ENCODE measurements at places on chromosomes 7 and 10.
A peak's percentile ranks its signal among the peaks of the same experiment; 100 is the strongest.

DNA sequence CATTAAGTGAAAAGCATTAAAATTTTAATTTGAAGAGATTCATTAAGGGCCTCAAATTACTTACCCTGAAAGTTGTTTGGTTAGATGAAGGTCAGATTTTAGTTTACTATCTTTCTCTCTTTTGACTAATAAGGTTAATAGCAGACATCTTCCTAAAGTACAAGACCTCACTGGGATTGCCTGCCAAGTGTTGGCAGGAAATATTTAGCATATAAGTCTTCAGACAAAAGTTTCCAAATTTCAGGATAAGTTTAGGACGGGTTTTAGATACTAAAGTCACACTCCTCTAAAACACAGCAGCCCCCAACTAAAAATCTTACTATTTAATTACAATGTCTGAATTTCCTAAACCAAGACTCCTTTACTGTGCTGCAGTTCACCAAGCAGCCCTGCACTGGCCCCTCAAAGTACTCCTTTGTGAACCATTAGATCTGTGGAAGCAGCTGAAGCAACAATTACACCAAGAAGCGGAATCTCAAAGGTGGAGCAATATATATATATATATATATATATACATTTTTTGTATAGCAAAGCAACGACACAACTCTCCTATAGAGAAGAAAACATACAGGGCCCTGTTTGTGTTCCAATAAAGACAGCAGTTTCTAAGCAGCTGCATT lies 91.2 kb upstream of the KCNIP2 start:
- DNase-seq, result no peak

DNA sequence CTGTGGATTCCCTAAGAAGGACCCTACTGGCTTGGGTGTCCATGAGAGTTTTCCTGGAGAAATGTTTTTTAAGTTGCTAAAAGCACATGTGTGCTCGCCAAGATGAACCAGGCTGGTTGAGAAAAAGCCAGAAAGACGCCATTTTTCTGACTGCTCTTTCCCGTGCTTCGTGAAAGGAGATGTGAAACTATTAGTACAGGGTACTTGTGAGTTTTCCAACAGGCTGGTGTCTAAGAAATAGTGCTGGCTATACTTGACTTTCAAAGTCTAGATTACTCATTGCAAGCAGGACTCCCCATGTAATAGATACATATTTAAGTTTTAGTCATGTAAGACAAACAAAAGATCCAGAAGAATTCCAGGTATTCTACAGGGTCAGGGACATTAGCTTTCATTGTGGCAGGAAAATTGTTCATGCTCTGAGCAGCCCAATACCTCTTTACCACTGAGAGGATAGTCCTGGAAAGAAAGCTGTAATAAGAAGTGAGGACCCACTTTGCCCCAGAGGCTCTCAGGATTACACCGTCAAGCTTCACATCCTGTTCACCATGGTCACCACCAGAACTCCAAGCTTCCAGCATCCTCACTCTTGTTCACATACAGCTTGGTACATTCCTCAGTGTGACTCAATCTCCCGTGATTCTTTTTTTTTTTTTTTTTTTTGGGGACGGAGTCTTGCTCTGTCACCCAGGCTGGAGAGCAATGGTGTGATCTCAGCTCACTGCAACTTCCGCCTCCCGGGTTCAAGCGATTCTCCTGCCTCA lies 43.8 kb upstream of the ICA1 start:
- DNase-seq, result no peak

DNA sequence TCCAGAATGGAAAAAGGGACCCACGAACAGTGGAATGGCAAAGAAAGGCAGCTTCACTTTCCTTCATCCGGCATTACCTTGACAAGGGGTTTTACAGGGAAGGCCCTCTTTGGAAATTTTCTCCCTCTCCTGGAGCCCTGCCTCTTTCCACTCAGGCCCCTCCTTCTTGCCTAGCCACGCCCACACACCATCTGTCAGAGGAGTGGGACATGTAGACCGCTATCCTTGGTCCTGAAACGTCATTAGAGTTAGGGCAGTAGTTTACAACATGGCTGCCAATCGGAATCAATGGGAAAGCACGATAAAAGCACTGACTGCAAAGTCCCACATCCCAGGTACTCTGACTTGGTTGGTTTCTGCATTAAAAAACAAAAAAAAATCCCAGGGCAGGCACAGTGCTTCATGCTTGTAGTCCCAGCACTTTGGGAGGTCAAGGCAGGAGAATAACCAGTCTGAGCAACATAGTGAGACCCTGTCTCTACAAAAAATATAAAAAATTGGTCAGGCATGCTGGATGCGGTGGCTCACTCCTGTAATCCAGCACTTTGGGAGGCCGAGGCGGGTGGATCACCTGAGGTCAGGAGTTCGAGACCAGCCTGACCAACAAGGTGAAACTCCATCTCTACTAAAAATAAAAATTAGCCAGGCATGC lies 96.4 kb downstream of the MARCHF5 start:
- DNase-seq, result peak; percentile 83

GRCh38 chr7:151115121-151115835 lies 29.0 kb downstream of the AGAP3 start:
- DNase-seq, result peak; percentile 48

DNA sequence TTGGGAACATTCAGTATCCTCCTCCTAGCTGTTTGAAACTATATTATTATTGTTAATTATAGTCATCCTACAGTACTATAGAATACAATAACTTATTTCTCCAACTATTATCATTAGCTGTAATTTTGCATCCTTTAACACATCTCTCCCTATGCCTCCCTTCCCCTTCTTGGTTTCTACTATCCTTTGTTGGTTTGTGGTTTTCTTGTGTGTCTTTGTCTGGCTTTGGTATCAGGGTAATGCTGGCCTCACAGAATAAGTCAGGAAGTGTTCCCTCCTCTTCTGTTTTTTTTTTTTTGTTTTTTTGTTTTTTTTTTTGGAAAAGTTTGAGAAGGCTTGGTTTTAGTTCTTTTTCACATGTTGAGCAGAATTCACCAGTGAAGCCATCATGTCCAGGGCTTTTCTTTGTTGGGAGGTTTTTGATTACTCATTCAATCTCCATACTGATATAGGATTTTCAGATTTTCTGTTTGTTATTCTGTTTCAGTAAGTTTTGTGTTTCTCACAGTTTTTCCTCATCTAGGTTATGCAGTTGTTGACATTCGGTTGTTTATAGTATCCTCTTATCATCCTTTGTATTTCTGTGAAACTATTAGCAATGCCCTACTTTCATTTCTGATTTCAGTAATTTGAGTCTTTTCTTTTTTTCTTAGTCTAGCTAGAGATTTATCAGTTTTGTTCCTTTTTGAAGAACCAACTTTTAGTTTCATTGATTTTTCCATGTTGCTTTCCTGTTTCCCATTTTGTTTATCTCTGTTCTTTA lies 21.6 kb downstream of the C1GALT1 start:
- DNase-seq, result peak; percentile 15

- DNase-seq, result no peak
Measured at GRCh38 chr10:37760817-37761216, 96.6 kb downstream of the ZNF248 start.

DNA sequence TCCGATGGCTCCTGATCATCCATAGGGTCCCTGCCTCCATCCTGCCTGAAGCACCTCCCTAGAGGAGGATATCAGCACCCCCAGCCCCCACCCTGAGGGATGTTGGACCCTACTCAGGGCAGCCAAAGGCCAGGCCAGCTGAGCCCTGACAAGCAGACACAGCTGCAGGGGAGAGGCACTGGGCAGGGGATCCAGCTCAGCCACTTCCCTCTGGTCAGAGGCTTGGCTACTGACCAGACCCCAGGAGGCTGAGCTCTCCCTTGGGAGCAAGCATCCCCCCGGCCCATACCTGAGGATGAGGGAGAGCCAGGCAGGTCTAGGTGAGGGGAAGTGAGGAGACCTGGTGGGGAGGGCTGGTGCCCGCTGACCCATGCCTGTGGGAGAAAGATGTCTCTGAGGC lies 6.6 kb downstream of the LDB3 start:
- no peak for DNase-seq

DNA sequence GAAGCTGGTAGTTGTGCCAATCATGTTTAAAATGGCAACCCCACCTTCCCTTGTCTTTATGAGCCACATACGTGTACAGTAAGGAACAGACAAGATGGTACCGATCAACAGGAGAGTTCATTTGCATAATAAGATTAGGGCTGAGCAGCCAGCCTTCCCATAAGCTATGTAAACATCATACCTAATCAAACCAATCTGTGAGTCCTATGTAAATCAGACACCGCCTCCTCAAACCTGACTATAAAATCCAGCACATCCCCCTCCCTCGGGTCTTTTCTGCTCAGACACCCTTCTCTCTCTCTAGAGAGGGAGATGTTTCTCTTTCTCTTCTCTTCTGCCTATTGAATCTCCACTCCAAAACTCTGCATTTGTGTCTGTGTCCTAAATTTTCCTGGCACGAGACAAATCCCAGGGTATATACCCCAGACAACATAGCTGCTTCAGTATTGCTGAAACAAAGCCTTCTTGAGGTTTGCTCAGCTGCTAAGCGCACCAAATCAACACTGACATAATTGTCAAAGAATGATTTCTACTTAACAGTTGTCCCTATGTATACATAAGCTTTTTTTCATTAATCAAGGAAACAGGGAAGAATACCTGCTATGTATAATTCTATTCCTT lies 279.2 kb downstream of the THSD7A start:
- DNase-seq, result no peak

- no peak for DNase-seq
Measured at GRCh38 chr7:1727812-1728570, 57.9 kb downstream of the ELFN1 start.

DNA sequence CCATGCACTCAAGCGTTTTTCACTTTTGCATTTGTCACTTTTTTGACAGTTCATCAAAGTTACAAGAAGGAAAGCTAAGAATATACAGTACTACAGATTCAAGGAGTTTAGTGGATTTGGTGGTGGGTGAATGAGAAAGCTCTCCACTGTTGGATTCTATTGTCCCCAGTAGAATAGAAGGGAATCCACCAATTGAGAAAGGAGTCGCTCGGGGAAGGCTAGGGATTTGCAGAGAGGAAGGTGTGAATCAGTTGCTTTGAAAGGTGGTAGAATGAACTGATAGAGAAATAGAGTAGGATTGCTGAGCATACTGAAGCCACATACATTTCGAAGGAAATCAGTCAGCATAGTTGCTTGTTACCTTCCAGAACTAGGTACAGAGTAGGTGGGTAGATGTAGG lies 33.7 kb upstream of the GLCCI1 start:
- DNase-seq, result no peak

DNA sequence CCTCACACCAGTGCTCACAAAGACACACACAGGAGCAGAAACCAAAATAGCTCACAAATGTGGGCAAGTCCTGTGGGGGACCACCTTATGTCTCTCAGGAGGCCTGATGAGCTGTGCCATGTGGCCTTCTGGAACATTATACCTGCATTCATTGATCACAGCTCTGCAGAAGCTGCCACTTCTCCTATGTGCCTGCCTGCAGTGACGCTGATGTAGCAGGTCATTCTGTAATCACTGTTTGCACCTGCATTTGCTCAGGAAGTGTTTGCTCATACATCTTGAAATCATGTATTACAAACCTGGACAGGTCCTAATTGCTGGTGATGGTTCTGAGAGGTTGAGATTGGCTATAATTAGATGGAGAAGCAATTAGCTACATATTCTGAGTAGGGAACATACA lies 310.2 kb downstream of the AUTS2 start:
- DNase-seq, result no peak

DNA sequence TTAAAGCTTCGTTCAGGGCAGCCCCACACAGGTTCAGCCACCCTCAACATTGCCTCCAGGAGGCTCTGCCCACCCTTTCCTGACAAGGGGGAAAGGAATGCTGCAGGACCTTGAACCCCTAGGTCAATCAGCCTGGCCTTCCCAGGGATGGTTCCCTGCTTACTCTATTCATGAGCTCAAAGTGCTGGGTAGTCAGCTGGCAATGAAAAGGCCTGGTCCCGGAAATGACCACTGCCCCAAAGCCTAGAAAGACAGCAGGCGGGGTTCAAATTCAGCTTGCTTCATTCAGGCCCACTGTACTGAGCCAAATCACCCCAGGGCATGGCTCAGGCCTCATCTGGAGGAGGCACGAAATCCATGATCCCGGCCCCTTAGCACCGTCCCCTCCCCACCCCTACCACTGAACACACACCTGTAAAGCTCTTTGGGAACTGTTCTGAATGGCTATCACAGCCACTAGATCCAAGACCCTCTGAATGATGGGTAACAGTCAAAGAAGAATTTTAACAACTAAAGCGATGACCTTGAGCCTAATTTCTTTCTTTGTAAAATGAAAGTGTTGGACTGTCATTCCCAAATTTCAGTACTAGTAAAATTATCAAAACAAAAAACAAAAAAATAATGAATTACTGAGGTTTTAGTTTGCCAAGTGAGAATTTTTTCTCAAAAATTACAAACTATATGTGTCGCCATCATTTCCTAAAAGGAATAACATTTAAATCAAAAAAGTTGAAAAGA lies 1.0 kb downstream of the URGCP start:
- no peak for DNase-seq

- DNase-seq, result no peak
Measured at GRCh38 chr10:124896751-124897150, 45.2 kb upstream of the ZRANB1 start.

- DNase-seq, result no peak
Measured at GRCh38 chr7:85535974-85536729, 349.3 kb upstream of the SEMA3D start.

DNA sequence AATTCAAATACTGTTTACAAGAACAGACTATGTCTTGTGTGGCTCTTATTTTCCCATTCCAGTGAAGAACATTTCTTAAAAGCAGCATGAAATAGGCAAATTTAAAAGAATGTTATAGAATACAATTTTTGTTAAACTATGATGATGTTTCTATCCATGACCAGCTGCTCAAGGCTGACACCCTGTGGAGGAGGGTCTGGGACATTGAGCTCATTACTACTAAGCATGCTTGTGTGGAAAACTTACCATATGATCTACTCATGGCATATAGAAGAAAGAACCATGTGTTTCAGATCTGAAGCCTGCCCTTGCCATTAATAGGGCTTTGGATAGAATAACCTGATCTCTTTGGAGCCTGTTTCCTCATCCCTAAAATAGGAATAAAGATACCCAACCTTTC lies 125.0 kb downstream of the FOXP2 start:
- no peak for DNase-seq

DNA sequence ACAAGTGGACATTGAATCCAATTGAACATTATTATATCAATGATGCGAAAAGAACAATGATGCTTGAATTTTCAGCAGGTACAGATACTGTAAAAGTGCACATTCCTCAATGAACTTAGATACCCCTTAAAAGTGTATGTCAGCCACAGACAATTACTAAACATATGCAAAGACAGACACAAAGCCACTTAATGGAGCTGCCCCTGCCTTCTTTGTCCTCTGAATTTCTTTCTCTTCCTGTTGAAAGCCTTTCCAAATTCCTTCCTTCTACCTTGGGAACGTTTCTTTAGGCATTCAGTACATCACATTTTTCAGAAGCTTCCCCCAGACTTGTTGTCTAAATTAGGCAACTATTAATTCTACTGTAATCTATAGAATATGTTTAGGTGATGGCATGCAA lies 706.8 kb upstream of the MBL2 start:
- no peak for DNase-seq

- peak; percentile 93 for DNase-seq
Measured at GRCh38 chr7:129615018-129615417, 3.5 kb downstream of the NRF1 start.

DNA sequence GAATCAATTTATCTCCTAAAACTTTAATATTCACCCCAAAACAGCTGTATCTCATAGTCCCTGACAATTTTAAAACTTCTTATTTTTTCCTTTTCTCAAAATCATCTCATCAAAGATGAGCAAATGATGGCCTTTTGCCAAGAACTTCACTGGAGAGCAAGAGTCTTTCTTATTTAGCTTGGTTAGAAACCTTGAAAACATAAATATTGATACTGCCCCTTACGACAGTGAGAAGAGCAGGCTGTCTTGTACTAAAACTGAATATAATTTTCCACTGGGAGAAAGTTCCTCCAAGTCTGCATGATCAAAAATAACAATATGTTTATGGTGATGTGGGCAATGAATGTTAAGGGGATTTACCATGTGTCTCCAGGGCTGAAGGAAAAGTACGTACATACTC lies 109.0 kb downstream of the COL28A1 start:
- no peak for DNase-seq
